ENCODE measurements at places on chromosomes 1 and 21.

DNA sequence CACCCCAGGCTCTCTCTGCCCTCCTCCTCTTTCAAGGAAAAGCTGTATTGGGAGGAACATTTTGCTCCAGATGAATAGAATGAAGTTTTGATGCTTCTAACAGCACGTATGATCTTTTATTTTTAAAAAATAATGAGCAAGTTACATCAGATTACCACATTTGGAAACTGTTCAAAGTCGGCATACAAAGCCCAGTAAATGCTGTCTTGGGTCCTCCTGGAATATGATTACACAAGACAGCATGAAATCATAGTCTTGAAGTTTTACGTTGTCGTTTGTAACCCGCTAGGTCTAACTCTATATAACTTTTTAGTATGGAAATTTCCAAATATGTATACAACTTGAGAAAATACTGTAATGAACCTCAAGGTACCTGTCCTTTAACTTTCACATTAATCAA lies 385.6 kb downstream of the HLX start:
- no peak for DNase-seq

DNA sequence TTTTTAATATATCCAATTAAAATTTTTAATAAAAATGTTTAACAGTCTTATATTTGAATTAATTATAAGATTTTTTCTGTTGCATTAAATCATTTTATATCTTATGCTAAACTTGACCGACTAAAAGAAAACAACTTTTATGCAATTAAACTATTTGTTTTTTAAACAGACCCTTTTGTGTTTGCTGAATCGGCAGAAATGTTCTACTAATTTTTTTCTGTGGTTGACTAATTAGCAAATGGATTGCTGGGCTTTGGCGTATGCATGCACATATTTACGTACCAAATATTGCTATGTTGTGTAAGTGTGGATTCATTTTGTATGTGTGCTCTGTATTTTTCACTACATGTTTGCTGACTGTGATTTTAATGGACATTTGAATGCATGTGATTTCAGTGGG lies 174.8 kb downstream of the PBX1 start:
- no peak for DNase-seq

GRCh38 chr1:26692793-26693490 lies 2.9 kb upstream of the ARID1A start:
- DNase-seq: peak; percentile 75

GRCh38 chr1:224770336-224770693 lies 154.2 kb downstream of the CNIH3 start:
- no peak for DNase-seq

- no peak for DNase-seq
Measured at GRCh38 chr1:54227091-54227602, 27.2 kb downstream of the MRPL37 start.

DNA sequence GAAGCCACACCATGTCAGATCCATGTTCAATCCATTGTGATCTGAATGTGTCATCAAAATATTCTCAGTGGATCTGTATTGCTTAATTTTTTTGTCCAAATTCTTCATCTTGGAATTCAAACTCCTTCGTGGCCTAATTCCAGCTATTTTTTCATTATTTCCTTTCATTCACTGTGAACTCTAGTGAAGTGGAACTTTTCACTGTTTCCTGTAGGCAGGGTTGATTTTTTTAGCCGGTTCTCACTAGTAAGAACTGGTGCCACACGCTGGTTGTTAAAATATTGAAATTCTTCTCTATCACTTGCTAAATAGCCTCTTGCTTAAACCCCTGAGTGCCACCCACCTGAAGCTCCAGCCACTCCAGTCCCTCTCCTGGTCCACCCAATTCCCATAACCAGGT lies 7.6 kb upstream of the S100A11 start:
- DNase-seq: no peak
